ENCODE measurements at places on chromosomes 13 and 19.

DNA sequence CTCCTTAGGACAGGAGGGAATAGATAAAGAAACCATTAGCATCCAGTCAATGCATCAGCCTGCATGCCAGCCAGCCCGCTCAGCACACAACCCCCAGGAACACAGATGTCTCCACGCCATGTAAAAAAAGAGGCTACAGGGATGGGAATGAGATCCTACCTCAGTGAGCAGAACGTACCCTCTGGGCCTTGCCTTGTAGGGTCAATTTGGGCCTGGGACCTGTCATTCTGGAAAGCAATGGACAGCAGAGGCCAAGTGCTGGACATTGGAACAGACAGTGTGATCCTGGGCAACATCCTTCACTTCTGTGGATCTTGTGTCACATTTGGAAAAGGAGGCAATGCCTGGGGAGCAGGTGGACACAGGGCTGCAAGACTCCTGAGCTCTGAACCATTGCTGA lies 26.0 kb downstream of the VSTM2B start:
- DNase-seq = no peak

DNA sequence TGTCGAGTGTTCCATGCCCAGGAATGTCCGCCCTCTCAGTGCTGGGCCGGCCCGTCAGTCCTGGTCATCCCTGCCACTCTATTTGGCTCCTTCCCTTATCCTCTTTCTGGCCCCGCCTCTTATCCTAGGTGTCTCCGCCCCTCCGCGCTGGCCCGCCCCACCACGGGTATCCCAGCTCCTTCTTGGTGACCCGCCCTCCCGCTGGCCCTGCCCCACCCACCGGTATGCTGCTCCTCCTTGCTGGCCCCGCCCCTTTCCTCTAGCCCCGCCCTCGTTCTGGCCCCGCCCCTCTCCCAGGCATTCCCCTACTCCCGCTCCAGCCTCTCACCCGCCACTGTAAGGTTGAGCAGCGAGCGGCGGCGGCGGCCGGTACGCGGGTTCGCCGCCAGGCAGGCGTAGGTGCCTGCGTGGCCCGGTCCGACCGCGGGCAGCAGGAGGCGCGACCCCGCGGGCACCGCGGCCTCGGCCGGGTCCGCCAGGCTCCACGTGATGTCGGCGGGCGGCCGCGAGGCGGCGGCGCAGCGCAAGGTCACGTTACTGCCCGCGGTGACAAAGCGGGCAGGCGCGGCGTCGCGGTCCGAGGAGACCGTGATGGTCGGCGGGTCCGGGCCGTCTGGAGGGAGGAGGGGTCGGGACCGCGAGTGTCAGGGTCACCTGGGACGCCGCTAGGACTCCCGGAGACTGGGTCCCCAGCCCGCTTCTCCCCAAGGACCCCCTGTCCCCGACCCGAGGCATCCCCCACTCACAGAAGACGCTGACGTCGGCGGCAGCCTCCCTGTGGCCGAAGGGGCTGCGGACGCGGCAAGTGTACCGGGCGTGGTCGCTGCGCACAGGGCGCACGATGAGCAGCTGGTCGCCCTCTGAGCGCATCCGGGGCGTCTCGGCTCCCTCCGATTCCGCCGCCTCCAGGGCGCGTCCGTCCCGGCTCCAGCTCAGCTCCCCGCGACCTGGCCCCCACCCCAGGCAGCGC lies 2.0 kb downstream of the VSIG10L start:
- DNase-seq = peak; percentile 98

DNA sequence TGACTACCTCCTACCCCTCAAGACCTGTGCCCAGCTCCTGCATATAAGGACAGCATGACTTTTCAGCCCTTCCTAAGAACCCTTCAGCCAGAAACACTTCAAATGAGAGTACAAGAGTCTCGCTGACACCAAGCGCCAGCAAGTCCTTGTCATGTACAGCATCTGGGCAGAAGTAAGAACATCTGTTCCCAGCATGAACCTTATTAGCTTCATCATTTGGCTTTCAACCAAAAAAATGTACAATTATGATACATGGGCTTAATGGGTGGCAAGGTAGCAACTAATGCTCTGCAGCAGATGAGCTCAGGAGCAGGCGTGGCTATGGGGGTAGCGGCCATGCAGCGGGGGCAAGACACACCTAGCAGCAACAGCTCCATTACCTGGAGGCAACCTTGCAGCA lies 487.6 kb downstream of the COG6 start:
- no peak for DNase-seq

GRCh38 chr19:17325881-17326594 lies 8.6 kb downstream of the ANO8 start:
- peak; percentile 44 for DNase-seq

GRCh38 chr13:109899748-109900147 lies 113.4 kb upstream of the IRS2 start:
- DNase-seq = no peak

GRCh38 chr13:59414006-59414405 lies 749.7 kb downstream of the DIAPH3 start:
- DNase-seq = peak; percentile 4

DNA sequence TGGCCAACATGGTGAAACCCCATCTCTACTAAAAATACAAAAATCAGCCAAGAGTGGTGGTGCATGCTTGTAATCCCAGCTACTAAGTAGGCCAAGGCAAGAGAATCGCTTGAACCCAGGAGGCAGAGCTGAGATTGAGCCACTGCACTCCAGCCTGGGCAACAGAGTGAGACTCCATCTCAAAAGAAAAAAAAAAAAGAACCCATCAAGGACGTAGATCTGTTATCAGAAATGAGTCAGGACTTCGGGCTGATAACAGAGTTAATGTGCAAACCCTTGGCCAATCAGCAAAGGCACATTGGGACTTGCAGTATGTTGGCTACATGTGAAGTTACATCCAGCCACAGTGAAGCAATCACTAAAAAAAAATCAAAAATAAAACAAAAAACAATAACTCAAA lies 4.8 kb upstream of the LGALS7B start:
- peak; percentile 75 for DNase-seq

DNA sequence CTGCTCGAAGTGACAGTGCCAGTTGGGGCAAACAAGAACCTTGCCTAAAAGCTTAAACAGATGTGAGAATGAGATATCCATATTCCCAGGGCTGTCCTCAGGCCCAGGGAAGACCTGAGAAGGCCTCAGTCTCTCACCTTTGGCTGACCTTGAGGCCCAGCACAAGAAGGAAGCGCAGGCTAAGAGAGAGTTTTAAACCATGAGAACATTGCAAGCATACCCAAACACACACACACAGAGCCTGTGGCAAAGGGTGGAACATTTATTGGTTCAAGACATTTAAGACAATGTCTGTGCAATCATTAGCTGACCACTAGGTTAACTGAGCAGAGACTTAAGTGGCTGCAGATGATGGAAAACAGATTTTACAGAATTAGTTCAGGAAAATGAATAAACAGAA lies 248.2 kb downstream of the NBEA start:
- DNase-seq = peak; percentile 19

DNA sequence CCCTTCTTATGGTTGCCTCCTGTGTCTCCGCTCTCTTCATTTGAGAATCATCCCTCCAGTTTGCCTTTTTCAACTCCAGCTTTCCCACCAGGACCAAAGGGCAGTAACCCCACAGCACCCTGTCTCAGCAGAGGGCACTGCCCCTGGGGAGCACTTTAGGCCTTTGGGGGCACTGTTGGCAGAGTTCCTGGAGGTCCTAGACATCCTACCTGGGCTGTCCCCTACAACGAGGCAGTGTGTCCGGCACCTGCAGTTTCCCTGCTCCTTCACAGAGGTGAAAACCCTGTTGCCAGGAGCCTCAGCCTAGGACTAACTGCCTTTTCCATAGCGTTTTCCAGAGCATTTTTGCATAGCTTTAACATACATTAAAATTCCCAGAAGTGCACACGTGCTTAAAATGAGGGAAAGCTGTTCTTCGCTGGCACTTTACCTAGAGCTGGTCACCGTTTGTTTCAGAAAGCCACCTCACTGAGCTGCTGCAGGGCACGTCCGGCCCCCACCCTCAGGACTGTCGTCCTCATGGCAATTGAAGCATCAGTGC lies 234.9 kb downstream of the TEX29 start:
- DNase-seq = no peak

GRCh38 chr13:95146486-95146885 lies 154.8 kb downstream of the ABCC4 start:
- no peak for DNase-seq

DNA sequence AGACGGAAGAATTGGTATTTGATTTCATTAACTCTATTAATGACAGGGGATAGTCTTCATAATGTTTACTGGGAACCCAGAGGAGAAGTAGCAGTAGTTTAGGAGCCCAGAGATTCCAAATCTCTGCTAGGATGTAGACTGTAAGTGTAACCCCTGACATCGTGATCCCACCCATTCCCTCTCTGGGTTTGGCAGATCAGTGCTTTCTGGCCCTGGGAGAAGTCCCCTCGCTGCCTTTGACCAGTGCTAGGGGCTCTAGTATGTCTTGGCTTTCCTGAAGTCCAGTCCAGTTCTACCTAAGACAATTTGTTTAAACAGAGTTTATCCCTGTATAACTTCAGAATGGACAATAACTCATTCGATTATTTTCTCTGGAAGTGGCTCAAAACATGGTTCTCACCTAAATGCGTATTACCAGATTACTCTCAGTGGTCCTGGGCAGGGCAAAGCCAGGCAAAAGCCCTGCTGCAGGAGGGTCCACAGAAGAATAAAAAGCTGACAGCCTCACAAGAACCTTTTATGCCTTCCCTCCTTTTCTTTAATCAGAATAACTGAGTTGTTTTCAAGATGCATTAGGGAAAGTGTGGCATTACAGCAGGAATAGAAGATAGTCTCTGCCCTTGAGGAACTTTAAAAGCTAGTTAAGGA lies 11.8 kb downstream of the KLF5 start:
- DNase-seq = no peak

DNA sequence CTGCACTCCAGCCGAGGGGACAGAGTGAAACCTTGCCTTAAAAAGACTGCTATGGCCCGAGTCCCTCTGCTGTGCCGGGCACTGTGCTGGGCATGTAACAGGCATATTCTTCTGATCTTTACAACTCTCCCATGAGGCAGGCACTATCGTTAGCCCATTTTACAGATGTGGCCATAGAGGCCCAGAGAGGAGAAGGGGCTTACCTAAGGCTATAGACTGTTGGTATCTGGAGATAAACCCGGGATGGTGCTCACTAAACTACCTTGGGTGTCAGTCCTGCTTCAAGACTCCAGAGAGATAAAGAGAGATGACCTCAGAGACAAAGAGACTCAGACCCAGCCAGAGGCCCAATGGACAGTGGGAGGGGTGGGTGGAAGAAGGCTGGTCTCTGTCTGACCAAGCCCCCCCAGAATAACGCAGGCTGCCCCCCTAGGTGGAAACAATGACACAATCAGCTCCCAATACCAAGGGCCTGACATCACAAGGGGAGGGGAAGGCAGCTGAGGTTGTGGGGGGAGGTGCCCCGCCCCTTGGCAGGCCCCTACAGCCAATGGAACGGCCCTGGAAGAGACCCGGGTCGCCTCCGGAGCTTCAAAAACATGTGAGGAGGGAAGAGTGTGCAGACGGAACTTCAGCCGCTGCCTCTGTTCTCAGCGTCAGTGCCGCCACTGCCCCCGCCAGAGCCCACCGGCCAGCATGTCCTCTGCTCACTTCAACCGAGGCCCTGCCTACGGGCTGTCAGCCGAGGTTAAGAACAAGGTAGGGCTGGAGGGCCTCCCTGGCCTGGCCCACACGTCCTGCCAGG lies at the start of gene CNN1:
CNN1 (plus strand) TSS at position 620 of the 805 bp plus-strand sequence; CDS start at position 697, 77 bp downstream.
- peak; percentile 90 for DNase-seq

DNA sequence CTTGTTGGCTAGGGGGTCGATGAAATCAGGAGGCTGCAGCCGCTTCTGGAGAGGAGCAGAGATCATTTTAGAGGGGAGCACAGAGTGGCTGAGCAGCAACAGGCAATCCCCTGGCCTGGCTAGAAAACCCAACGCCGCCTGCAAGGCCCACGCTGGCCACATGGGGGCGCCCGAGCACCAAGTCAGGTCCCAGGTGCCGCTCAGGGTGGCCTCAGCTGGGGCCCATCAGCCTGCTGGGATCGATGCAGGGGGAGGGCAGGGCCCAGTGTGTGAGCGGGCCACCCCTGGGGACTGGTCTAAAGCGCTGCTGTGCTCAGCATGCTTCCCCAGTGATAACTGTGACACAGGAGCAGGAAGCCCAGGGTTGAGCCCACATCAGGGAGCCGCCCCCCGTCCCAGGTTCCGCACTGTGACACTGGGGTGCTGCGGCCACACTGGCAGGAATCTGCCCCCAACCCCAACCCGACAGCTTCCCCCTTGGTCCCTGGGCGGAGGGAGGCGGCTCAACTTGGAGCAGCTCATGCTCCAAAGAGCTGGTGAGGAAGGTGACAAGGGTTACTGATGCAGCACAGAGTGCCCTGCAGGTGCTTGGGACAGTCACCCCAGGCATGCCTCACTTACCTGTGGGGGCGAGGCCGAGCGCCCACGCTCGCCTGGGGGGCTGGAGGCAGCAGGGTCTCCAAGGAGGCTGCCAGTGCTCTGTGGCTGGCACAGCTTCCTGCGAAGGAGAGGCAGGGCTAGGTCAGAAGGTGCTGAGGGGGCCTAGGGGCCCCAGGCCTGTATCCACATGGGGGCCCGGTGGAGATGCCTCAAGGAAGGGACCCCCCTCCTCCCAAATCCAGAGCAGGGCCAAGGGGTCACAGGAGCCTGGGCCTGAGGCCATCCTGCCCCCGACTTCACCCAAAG lies 13.3 kb upstream of the ISYNA1 start:
- DNase-seq = no peak

- no peak for DNase-seq
Measured at GRCh38 chr19:29872224-29872731, 60.5 kb downstream of the CCNE1 start.

DNA sequence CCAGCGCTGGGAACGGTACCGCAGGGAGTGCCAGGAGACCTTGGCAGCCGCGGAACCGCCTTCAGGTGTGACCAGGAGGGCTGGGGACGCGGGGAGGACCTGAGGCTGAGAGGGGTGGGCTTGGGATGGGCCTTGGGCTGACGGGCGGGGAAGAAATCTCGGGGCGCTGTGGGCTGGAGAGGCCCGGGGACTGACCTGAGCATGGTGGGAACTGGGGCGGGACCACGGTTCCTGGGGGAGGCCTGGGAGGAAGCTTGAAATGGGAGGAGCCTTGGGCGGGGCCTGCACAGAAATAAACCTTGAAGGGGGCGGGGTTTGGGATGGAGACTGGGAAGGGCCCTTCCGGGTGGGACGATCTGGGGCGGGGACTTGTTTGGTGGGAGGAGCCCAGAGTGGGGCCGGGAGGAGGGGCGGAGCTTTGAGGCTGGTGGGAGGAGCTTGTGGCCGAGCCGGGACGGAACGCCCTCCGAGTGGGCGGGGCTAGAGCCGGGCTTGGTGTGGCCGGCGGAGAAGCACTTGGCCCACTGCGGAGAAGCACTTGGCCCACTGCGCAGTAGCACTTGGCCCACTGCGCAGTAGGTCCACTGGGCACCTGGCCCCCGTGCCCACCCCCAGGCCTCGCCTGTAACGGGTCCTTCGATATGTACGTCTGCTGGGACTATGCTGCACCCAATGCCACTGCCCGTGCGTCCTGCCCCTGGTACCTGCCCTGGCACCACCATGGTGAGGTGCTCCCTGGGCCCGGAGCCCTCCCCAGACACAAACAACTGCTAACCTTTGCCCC lies 2.8 kb downstream of the GIPR start:
- peak; percentile 85 for DNase-seq

Data from iris pigment epithelial cell (primary cell).